ENCODE measurements at places on chromosomes 2 and 18. TPM values are rescaled to one million over a fixed set of nuclear protein-coding genes. Genes with fewer than 3 reads are reported as not detected.

The OXER1 gene
- not detected for total RNA-seq

The CRYGC gene
- not detected for total RNA-seq

The GPR55 gene
- 20.4 TPM for total RNA-seq

The ACADL gene
- not detected for total RNA-seq

The KCTD1 gene
- 4.2 TPM for total RNA-seq

The MAL gene
- total RNA-seq, result 52.9 TPM

The CENPA gene
- total RNA-seq, result 34.4 TPM

The CDH19 gene
- total RNA-seq, result not detected

The ELOA2 gene
- not detected for total RNA-seq

The MAP3K19 gene
- not detected for total RNA-seq

The POMC gene
- 6.8 TPM for total RNA-seq

The TGFA gene
- total RNA-seq, result 0.25 TPM

The MATN3 gene
- not detected for total RNA-seq

The GRHL1 gene
- total RNA-seq, result 0.76 TPM

The TTLL4 gene
- total RNA-seq, result 34.2 TPM

The CAVIN2 gene
- not detected for total RNA-seq

The SMARCAL1 gene
- 25.3 TPM for total RNA-seq

The KIAA2012 gene
- not detected for total RNA-seq

The FEV gene
- total RNA-seq, result not detected

The GPR17 gene
- not detected for total RNA-seq

The SIX3 gene
- total RNA-seq, result not detected

The TOGARAM2 gene
- total RNA-seq, result 1.9 TPM

The TUBA3E gene
- total RNA-seq, result not detected

The ABCA12 gene
- total RNA-seq, result not detected

The CAPN13 gene
- total RNA-seq, result not detected

Measured in activated naive CD8-positive, alpha-beta T cell treated with anti-CD3 and anti-CD28 coated beads for 36 hours (primary cell).